ENCODE measurements at places on chromosomes 16 and 17.

GRCh38 chr17:79925242-79925957 is 86.2 kb upstream of the CBX4 start:
- no peak for DNase-seq

GRCh38 chr17:80105762-80106161 is 4.4 kb downstream of the GAA start:
- DNase-seq, result no peak

DNA sequence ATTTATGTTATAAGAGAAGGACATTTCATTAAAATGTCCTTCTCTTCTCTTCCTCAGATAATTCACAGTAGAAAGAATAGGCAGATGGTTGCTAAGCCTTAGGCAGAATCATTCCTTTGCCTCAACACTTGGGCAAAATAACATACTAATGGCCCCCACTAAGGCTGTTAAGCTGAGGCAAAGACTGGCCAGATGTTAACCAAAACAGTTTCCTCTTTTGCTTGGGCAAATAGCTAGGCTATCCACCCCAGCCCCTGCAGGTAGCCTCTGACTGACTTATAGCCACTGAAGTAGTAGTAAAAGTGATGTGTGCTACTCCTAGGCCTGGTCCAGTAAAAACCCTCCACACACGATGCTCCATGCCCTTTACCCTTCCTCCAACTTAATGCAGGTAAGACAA is 55.2 kb downstream of the SPAG9 start:
- DNase-seq, result no peak

DNA sequence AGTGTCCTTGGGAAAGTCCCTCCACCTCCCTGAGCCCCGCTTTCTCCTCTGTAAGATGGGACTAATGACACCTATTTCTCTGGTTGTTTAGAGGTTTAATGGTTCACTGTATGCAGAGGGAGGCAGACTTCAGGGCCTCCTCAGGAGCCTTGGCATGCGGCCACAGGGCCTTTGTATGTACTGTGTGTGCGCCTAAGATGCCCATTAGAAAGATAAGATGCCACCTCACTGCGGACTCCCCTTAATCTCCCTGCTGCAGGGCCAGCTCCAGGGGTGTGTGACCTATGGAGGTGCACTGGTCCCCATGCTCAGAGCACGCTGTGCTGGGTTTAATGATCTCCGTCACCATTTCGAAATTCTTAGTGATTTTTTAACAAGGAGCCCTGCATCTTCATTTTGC is 59.3 kb downstream of the TMEM235 start:
- DNase-seq, result no peak

GRCh38 chr16:49593424-49594040 is 219.9 kb downstream of the C16orf78 start:
- DNase-seq, result no peak

- no peak for DNase-seq
Measured at GRCh38 chr17:50221266-50221863, 19.9 kb upstream of the COL1A1 start.

DNA sequence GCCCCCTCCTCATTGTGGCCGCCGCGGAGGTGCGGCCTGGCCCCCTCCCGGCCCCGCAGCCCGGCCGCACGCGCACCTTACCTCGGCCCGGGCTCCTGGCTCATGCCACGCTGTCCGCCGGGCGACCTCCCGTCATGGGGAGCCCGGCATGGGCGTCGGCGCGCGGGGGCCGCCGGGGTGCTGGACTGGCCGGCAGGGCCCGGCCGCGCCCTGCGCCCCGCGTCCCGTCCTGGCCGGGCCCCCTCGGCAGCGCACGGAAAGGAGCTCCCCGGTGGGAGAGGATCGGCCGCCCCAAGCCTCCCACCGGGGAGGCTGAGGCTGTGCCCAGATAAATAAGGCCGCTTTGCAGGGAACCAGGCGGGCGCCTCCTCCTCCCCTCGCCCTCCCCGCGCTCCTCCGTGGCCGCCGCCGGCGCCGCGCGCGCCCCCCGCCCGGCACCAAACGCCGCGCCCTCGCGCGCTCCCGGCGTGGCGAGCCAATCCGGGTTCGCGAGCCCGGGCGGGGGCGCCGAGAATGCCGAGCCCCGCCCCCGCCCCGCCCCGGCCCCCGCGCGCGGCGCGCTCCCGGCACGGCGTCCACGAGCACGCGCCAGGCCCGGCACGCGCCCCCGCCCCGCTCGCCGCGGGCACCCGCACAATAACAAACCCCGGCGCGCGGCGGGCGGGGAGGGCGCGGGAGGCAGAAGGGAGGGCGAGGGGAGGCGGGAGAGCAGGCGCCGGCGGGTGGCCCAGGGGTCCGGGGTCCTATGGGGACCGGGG is at the start of gene FBXL16:
Gene FBXL16, minus strand, starts transcription at position 371 of the 758 bp plus-strand sequence. CDS start 8,396 bp downstream, outside the sequence.
- no peak for DNase-seq

DNA sequence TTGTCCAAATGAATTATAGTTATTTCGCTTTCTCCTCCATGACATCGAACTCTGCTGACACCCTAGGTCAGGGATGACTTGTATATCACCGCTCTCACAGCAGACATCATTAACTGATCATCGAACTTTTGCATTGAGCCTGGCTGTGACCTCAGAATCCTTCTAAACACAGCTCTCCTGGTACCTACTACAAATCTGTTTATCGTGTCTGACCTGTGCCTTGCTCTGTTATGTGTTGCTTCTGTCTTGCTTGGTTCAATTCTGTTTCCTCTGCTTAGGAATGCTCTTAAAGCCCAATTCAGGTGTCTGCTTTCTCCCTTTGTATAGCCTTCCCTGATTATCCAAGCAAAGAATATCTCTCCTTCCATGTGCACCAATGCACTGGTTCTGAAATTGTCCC is 78.3 kb downstream of the CYLD start:
- DNase-seq, result no peak

GRCh38 chr16:2584729-2585650 is 47.2 kb downstream of the PDPK1 start:
- DNase-seq, result no peak

GRCh38 chr17:37373530-37374159 is 2.1 kb upstream of the C17orf78 start:
- peak; percentile 55 for DNase-seq

- DNase-seq, result no peak
Measured at GRCh38 chr17:76446449-76447231, 6.3 kb downstream of the UBE2O start.

DNA sequence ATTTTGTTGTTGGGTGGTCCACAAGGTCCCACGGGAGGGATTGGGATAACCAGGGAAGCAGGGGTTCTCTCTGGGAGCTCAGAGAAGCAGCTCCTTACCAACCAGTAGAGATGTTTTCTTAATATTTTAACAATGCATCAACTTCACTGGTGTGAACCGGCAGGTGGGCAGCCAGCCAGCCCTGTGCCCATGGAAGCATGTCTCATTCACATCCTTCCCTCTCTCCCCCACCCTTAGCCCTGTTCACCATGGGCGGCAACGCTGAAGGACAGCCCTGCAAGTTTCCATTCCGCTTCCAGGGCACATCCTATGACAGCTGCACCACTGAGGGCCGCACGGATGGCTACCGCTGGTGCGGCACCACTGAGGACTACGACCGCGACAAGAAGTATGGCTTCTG is 9.3 kb downstream of the MMP2 start:
- no peak for DNase-seq

DNA sequence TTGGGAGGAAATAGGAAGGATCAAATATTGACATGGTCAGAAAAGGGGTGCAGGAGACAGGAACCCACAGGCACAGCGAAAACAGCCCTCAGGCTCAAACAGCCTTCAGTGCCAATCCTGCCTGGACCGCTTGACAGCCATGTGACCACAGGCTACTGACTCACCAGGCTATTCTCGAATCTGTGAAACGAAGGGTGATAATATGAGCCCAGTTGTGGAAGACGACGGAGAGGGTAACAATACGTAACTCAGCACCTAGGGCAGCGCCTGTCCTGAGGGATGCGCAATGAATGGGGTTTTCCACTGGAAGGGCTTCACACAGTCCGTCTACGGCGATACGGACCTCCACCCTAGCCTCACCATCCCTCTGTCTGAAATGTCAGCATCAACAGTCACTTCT is 117.3 kb upstream of the RCVRN start:
- no peak for DNase-seq

DNA sequence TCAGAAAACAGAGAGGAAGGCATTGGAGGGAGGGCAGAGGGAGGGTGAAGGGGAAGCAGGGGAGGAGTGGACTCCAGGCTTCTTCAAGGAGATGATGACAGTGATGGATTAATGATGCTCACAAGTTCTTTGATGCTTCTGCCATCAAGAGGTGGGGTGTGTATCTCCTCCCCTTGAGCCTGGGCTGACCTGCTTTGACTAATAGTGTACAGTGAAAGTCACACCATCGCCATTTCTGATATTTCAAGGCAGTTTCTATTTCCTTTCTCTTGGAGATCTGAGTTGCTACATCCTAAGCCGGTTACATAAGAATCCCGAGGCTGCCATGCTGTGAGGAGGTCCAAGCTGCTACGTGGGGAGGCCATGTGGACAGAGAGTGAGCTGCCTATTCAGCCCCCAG is 312.5 kb downstream of the MAF start:
- DNase-seq, result no peak

DNA sequence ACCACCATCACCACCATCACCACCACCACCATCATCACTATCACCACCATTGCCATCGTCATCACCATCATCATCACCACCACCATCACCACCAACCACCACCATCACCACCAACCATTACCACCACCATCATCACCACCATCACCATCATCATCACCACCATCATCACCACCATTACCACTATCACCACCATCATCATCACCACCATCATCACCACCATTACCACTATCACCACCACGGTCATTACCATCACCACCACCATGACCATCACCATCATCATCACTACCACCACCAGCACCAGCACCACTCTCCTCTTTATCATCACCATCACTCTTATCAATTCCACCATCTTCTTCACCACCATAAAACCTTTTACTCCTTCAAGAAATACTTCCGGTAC is 1.1 kb upstream of the TMEM114 start:
- DNase-seq, result no peak

- no peak for DNase-seq
Measured at GRCh38 chr17:6577686-6578263, 21.4 kb upstream of the PITPNM3 start.

All from neural crest cell (in vitro differentiated cells).